ENCODE measurements at places on chromosomes 4 and X. TPM values are rescaled to one million over a fixed set of nuclear protein-coding genes. Genes with fewer than 3 reads are reported as not detected.
A peak's percentile ranks its signal among the peaks of the same experiment; 100 is the strongest.

Gene ZNF275
- total RNA-seq = 16.0 TPM

Gene PDLIM3
- total RNA-seq = 9.2 TPM

Gene ODAPH
- 1.1 TPM for total RNA-seq

Gene GC
- total RNA-seq = not detected

Gene ZNF157
- 1.1 TPM for total RNA-seq

Gene SRPX2
- total RNA-seq = 13.7 TPM

Gene BEX3
- 314 TPM for total RNA-seq

Gene UGT2A1
- not detected for total RNA-seq

Gene PAK3
- 4.0 TPM for total RNA-seq

Gene TMEM156
- not detected for total RNA-seq

GRCh38 chr4:124738994-124739393, 26.5 kb upstream of the ANKRD50 start:
- H3K4me3 ChIP-seq = no peak overlapping the region
- no peak overlapping the region for H3K27ac ChIP-seq
- no peaks in the 10 kb centered on the region for H3K36me3 ChIP-seq

GRCh38 chr4:75048208-75048879, 115.4 kb downstream of the PARM1 start:
- H3K36me3 ChIP-seq = no peaks in the 10 kb centered on the region
- H3K4me1 ChIP-seq = no peaks in the 10 kb centered on the region
- H3K27me3 ChIP-seq = no peaks in the 10 kb centered on the region

DNA sequence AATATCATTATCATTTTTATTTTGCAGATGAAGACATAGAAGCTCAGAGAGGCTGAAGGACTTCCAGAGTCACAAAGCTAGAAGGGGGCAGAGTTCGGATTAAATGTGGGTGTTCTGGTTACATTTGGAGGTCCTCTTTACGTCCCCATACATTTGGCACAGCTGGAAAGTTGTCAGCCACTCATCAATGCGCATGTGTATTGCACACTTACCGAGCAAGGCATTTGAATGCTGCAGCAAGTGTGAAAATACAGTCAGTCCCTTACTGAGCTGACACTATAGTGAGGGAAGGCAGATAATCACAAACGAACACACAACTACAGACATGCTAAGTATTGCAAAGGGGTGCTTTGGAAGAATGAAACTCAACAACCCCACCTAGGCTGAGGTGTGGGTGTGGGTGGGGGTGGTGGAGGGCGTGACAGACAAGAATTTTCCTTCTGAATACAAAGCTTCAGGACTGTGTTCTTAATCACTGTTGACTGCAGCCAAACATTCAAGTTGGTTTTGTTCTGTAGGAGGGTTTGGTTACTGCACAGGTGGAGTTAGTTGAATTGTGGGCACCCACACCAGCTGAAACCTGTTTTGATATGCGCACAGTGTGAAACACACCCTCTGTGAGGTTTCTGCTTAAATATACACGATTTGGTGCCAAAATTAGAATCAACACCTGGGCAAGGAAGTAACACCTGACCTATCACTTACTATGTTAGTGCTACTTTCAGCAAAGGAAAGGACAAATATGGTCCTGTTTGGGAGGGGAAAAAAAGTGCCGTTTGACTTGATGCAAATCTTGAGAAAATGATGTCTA, 72.4 kb downstream of the COQ2 start:
- no peak for DNase-seq
- H3K4me3 ChIP-seq = no peak overlapping the region
- no peaks in the 10 kb centered on the region for H3K27me3 ChIP-seq
- peaks cover 4% of the 10 kb centered on the region for H3K36me3 ChIP-seq

DNA sequence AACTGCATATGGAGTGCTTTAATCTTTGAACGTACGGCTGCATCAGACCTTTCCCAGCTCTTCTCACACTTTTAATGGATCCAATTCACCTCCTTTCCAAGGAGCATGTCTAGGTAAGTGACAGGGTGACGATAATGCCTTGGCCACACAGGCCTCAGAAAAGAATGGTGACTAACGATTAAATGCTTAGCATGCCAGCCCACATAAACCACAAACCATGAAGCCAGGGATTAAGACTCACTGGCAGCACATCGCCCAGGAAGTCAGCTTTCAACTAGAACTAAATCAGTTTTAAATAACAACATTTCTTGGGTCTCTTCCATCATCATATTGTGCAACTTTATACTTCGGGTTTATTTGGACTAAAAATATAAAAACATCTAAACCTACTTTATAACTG, 28.7 kb downstream of the INPP4B start:
- peaks cover 54% of the 10 kb centered on the region for H3K4me1 ChIP-seq
- peak overlapping the region; percentile 94 for H3K27ac ChIP-seq
- H3K36me3 ChIP-seq = peaks cover 9% of the 10 kb centered on the region

DNA sequence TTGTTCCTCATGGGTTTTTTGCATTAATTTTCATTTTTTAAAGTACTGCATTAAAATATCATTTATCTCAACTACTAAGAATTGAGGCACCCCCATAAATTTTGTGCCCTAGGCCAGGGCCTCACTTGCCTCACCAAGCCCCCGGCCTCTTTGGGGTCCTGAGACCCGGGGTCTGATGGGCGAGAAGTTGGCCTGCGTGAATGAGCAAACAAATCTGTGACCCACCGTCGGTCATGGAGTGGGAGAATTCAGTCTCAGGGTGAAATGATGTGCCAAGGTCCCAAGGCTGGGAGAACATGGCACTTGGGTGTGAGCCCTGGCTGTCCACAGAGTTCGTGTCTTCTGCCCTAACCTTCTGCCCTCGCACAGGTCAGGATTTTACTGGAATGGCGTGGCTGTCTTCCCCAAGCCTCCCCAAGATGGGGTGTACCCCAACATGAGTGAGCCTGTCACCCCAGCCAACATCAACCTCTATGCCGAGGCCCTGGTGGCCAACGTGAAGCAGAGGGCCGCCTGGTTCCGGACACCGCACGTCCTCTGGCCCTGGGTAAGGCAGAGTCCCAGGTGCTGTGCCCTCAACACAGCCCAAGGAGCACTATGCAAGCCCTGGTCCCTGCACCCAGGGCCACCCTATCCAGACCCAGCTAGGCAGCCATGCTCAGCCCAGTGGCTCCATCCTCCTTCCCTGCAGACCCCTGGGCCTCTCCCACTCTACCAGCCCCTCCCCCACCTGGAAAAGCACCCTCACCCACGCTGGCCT, 18.0 kb downstream of the MAN2B2 start:
- no peak overlapping the region for H3K4me3 ChIP-seq
- no peaks in the 10 kb centered on the region for H3K4me1 ChIP-seq
- DNase-seq = no peak
- no peaks in the 10 kb centered on the region for H3K27me3 ChIP-seq
- no peak overlapping the region for H3K27ac ChIP-seq
- peaks cover 4% of the 10 kb centered on the region for H3K36me3 ChIP-seq

- no peak for DNase-seq
- no peak overlapping the region for H3K27ac ChIP-seq
- H3K36me3 ChIP-seq = no peaks in the 10 kb centered on the region
- peaks cover 6% of the 10 kb centered on the region for H3K27me3 ChIP-seq
- H3K4me1 ChIP-seq = peaks cover 2% of the 10 kb centered on the region
These were observed 426.0 kb upstream of the NR3C2 start for GRCh38 chr4:148868191-148868590.

DNA sequence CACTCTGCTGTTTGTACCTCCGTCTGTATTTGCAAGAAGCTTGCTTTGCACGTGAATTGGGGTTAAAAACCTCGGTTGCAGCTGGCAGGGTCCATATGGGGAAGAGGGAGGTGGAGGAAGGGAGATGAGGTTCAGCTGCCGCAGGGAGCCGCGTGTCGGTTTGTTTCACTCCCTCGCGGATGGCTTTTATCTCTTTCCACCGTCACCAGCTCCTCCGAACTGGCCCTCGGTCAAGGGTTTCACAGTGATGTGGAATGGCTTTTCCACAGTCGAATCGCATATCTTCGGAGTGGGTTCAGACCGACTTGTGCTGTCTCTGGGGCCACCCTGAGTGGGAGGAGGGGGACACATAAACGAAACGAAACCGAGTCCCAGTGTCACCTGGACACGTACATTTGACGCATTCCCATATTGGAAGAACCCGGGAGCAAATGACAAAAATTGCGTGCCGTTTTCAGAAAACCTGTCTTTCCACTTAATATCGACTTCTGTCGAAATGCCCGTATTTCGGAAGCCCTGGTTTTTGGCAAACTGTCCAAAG, 929 bp downstream of the ZBTB33 start:
- peaks cover 5% of the 10 kb centered on the region for H3K4me1 ChIP-seq
- peak overlapping the region; percentile 90 for H3K4me3 ChIP-seq
- H3K36me3 ChIP-seq = peaks cover 10% of the 10 kb centered on the region

DNA sequence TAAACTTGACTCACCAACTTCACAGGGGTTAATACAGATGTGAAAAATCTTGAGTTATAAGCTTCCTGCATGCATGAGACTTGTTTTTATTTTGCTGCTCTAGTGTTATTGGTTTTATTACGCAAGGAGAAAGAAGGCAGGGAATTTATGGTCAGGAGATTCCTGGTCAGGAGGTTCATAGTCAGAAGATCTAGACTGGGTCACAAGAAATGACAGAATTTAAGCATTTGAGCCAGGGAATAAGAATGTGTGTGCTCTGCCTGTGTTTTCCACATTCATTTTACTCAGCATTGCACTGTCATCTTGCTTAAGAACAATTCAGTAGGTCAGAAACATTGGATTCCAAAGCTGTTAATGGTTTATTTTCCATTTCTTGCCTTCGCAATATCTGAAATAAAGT, 2522.1 kb downstream of the ARAP2 start:
- H3K36me3 ChIP-seq = no peaks in the 10 kb centered on the region

DNA sequence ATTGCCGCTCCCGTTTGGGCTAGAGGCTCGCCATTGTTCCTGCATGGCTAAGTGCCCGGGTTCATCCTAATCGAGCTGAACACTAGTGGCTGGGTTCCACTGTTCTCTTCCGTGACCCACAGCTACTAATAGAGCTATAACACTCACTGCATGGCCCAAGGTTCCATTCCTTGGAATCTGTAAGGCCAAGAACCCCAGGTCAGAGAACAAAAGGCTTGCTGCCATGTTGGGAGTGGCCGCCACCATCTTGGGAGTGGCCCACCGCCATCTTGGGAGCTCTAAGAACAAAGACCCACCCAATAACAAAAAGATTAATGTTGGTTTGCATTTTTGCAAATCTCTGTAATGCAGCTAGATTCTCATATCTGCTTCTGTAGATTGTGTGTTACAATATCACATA, 299.0 kb downstream of the DCHS2 start:
- H3K36me3 ChIP-seq = no peaks in the 10 kb centered on the region
- H3K4me1 ChIP-seq = no peaks in the 10 kb centered on the region
- peaks cover 19% of the 10 kb centered on the region for H3K27me3 ChIP-seq
- H3K27ac ChIP-seq = no peak overlapping the region

- peaks cover 27% of the 10 kb centered on the region for H3K36me3 ChIP-seq
- no peak for DNase-seq
- H3K27me3 ChIP-seq = no peaks in the 10 kb centered on the region
- no peaks in the 10 kb centered on the region for H3K4me1 ChIP-seq
- no peak overlapping the region for H3K27ac ChIP-seq
These were observed 111.9 kb upstream of the UNC5C start for GRCh38 chr4:95660719-95661118.

- H3K27me3 ChIP-seq = no peaks in the 10 kb centered on the region
- no peaks in the 10 kb centered on the region for H3K4me1 ChIP-seq
- no peak for DNase-seq
- peaks cover 7% of the 10 kb centered on the region for H3K36me3 ChIP-seq
These were observed 48.3 kb downstream of the CLCN5 start for GRCh38 chrX:49970674-49971073.

- H3K4me1 ChIP-seq = peaks cover 26% of the 10 kb centered on the region
- DNase-seq = no peak
- H3K27me3 ChIP-seq = no peaks in the 10 kb centered on the region
These were observed 31.1 kb upstream of the PDLIM3 start for GRCh38 chr4:185566425-185566824.

GRCh38 chr4:143046454-143046853, 138.3 kb upstream of the USP38 start:
- DNase-seq = no peak
- no peaks in the 10 kb centered on the region for H3K4me1 ChIP-seq
- H3K36me3 ChIP-seq = no peaks in the 10 kb centered on the region
- no peak overlapping the region for H3K27ac ChIP-seq

DNA sequence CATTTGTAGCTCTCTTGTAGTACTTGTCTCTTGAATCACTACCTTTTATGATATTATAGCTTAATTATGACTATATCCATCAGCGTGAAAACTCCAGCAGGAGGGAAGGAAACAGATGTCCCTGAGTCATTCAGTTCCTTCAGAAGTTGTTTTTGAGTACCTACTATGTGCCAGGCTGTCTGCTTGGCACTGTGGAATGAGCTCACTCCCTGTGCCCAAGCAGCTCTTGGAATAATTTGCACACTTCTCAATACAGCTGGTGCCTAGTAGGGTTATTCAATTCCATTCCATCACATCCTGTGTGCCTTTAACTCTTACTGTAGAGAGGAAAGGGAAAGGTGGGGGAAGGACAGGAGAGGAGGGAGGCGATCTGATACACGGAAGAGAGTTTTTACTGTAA, 77.1 kb downstream of the NFKB1 start:
- no peak overlapping the region for H3K4me3 ChIP-seq
- peaks cover 29% of the 10 kb centered on the region for H3K36me3 ChIP-seq
- no peaks in the 10 kb centered on the region for H3K27me3 ChIP-seq

DNA sequence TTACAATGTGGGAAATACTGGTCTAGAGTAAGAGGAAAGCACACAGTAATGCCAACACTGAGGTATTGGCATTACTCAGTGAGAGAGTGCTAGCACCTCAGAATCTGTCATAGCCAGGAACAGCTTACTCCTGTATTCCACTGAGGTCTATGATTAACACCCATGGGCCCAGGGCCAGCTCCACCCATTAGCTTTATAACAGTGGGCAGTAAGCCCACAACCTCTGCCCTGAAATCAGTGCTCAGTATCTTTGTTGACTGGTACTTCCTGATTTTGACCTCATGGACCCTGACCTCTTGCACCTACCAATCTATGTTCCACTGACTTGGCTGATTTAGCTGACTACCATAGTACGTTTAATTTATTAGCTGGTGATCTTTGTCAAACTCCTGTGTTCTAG, 56.1 kb downstream of the LANCL3 start:
- no peak overlapping the region for H3K27ac ChIP-seq
- no peaks in the 10 kb centered on the region for H3K36me3 ChIP-seq
- H3K4me1 ChIP-seq = no peaks in the 10 kb centered on the region
- no peaks in the 10 kb centered on the region for H3K27me3 ChIP-seq

All from mesothelial cell of epicardium (in vitro differentiated cells).